ENCODE measurements at places on chromosomes 4 and X.

- DNase-seq, result no peak
Measured at GRCh38 chrX:729583-730409, 99.2 kb downstream of the SHOX start.

- DNase-seq, result no peak
Measured at GRCh38 chrX:13906093-13906492, 89.2 kb upstream of the GPM6B start.

DNA sequence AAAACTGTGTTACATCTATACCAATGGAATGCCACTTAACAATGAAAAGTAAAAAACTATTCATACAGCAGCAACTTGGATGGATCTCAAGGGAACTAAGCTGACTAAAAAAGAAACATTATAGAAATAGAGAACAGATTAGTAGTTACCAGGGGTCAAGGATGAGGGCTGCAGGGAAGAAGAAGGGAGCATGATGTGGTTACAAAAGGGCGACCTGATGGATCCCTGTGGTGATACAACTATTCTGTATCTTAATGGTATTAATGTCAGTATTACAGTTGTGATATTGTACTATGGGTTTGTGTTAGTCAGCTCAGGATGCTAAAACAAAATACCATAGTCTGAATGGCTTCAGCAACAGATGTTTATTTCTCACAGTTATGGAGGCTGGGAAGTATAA, 190.7 kb downstream of the ZNF674 start:
- DNase-seq, result no peak

DNA sequence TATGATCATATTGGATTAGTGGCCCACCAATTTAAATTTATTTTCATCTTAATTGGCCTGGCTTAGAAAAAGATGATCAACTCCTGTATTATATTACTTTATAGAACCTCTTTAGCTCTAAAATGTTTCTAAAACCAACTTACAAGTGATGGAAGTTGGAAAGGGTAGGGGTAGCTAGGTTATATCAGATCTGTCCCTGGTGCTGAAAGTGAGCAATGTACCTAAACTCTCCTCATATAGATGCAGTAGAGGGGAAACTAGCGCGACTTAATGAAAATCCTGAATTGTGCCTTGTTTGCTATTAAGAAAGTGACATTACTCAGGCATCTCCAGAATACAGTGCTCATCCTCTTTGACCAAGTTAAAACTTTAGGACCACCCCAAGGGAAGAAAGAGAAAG, 7.5 kb upstream of the PTCHD1 start:
- DNase-seq, result no peak

GRCh38 chr4:179750374-179750773, 2308.1 kb upstream of the AGA start:
- DNase-seq, result no peak

DNA sequence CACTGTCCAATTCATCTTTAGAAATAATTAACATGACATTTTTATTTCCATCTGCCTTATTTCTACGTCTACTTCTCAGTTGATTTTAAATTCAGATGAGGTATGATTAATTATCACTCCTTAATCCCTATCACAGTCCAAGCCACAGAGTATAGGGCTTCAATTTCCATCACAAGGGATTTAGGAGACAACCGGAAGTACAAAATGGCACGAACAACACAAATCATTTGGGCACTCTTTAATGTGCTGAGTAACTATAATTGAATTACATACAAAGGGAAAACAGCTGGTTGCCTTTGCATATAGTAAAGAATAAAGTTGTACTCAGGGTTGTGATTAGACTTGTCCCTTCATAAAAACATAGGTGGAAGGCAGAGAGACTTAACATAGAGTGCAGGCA, 290.4 kb upstream of the MAGEB16 start:
- no peak for DNase-seq

DNA sequence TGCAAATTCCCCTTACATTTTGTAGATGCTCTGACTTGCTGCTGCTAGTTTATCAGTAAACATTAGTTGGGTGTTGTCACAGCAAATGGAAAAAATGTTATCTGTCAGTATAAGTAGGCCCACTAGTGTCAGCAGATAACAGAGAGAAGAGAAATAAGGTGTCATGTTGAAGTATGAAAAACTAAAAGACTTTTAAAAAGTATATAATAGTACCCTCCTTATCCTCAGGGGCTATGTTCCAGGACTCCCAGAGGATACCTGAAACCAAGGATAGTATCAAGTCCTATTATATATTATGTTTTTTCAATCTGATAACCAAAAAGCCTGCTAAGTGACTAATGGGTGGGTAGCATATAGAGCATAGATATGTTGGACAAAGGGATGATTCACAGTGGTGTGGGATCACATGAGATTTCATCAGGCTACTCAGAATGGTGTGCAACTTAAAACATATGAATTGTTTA, 11.6 kb upstream of the BMP2K start:
- no peak for DNase-seq

- no peak for DNase-seq
Measured at GRCh38 chr4:93355411-93355810, 473.1 kb upstream of the ATOH1 start.

DNA sequence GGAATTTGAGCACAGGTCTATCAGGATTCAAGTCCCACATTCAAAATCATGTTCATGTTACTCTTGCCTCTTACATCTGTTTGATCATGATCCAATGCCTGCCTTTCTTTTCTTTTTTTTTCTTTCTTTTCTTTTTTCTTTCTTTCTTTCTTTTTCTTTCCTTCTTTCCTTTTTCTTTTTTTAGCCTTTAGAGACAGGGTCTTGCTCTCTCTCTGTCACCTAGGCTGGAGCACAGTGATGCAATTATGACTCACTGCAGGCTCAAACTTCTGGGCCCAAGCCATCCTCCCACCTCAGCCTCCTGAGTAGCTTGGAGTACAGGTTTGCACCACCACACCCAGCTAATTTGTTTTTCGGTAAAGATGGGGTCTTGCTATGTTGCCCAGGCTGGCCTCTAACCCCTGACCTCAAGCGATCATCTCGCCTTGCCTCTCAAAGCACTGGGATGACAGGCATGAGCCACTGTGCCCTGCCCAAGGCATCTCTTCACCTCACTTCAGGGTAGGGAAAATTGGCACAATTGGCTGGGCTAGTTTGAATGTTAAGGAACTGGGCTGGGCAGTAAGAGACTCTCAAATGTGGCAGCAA, 359.2 kb downstream of the FBXW7 start:
- no peak for DNase-seq

- no peak for DNase-seq
Measured at GRCh38 chr4:178174756-178175155, 732.5 kb upstream of the AGA start.

- DNase-seq, result no peak
Measured at GRCh38 chr4:48792348-48793006, 12.4 kb upstream of the FRYL start.

DNA sequence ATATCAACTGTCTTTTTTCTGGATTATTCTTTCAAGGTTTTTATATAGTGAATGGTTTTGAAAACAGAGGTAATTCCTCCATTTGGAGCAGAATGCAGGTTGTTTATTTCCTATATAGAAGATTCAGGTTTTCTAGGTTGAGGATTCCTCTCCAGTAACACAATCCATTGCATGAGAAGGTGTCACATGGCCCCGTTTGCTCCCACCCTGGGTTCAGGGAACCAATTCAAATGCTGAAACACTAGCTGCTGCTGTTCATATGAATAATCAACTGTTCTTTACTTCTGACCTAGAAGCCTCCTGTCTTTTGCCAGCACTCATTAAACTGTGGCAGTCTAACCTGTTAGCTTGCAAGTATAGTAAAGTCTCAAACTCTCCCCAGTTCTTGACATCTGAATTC, 1316.9 kb upstream of the TENM3 start:
- no peak for DNase-seq

DNA sequence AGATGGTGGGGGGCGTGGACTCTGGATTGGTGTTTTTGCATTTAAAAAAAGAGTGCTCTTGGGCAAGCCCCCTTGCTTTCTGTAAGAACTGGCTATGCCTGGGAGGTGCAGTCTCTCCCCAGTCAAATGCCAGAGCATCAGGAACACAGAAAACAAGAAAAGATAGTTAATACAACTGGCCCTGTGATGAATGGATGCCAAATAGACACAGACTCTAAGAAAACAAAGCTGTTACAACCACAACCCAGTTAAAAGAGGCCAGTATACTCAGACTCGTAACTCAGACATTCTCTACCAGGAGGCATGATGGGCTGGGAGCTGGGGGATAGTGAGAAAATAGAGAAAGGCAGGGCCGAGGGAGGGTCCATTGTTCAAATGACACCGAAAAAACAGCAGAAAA, 32.5 kb upstream of the C1QTNF7 start:
- DNase-seq, result no peak

DNA sequence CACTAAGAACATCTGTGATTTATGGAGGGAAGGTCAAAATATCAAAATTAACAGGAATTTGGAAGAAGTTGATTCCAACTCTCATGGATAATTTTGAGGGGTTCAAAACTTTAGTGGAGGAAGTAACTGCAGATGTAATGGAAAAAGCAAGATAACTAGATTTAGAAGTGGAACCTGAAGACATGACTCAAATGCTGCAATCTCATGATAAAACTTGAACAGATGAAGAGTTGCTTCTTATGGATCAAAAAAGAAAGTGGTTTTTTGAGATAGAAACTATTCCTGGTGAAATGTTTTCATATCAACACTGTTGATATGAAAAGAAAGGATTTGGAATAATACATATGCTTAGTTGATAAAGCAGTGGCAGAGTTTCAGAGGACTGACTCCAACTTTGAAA, 9.7 kb downstream of the TMPRSS11F start:
- DNase-seq, result no peak

- no peak for DNase-seq
Measured at GRCh38 chrX:55005256-55005655, 5.1 kb downstream of the APEX2 start.

DNA sequence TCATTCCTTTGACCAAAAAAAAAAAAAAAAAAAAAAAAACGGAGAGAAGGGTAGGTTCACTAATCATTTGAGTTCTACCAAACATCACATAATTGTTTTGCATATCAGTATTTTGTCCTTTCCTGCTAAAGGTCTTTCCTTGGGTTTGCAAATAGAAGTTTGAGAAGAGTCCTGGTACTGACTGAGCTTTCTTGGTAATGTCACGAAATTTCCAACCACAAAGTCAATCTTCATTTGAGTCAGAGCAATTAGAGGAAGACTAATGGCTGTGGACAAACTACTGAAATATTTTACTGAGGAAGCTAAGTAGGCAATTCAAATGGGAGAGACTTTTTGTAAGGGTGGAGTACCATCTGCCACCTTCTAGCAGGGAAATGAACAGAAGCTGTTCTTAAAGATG, 21.7 kb upstream of the CD40LG start:
- DNase-seq, result no peak

DNA sequence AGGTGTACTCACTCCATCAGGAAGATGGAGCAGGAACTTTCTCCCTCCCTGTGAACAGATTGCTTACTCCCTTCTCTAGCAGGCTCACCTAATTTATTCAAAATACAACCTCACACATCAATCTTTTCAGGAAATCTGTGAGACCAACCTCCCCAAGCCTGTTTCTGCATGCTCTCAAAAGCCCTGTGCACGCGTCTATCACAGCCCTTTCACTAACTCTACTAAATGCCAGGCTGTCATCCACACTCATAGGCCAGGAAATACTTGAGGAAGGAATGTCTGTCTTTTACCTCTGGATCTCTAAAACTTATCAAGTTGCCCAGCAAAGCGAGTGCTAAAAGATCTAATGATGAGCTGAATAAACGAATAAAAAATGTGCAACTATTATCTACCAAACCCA, 11.2 kb downstream of the CAMK2D start:
- DNase-seq, result no peak

GRCh38 chrX:105483011-105483410, 262.5 kb upstream of the TEX13A start:
- DNase-seq, result no peak

- DNase-seq, result no peak
Measured at GRCh38 chr4:176492646-176493302, 173.0 kb downstream of the SPCS3 start.

DNA sequence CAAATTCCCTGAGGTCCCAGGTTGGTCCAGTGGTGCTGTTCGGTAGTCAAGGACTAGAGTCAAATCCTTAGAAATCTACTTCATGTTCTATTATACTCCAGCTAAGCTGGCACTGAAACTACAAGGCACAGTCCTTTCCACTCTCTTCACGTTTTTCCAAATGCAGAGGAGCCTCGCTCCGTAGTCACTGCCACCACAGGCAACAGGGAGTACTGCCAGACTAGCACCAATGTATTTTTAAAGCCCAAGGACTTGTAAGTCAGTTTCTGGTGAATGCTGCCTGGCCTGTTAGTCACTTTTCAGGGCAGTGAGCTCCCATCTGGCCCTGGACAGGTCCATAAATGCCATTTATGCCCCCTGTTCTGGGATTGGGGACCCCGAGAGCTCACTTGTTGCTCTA, 323.5 kb downstream of the FAM47A start:
- DNase-seq, result no peak

- DNase-seq, result no peak
Measured at GRCh38 chr4:41399231-41399630, 138.7 kb upstream of the LIMCH1 start.

DNA sequence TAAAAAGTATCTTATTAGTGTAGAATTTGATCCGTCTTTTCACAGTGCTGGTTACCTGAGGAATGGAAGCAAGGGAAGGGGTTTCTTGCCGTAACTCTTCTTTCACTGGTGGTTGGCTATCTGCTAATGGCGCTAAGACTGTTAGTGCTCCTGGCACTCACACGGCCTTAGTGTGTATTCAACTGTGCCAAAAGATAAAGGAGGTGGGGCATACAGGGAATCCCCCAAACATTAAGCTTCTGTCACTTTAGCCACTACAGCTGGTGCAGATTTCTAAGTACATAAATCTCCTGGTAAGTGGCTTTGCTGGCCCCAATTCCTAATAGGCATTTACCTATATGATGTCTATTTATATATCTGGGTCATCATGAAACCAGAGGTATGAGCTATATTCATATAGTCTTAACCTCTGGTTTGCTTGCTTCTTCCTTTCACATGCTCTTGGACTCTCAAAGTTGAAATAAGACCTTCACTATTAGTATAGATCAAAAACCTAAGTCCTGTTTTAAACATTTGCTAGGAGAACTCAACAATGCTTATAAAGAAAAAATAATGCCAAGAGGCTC, 95.1 kb downstream of the TSPAN7 start:
- no peak for DNase-seq

DNA sequence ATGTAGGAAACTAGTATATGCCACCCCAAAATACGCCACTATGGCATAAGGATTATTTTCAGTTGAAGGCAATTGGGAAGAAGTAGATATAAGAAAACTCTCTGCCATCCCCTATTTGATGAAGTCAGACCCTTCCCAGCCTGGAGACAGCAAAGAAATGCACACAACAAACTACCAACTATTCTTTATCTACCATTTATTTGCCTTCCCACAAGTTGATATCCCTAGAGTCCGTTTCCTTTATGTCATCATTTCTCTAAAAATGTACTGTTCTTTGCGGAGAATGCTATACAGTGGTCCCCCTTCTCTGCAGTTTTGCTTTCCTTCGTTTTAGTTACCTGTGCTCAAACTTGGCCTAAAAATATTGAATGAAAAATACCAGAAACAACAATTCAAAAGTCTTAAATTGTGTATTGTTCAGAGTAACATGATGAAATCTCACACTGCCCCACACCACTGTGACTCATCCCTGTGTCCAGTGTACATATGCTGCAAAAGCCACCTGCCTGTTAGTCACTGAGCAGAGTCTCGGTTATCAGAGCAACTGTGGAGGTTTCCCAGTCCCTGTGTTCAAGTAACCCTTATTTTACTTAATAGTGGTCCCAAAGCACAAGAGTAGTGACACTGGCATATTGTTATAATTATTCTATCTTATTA, 152.3 kb downstream of the WDFY3 start:
- no peak for DNase-seq

All from 8988T (cell line).